ENCODE measurements at places on chromosomes 4 and X.
A peak's percentile ranks its signal among the peaks of the same experiment; 100 is the strongest.

- DNase-seq: no peak
Observed at GRCh38 chr4:165364452-165365080, 14.2 kb upstream of the CPE start.

GRCh38 chr4:169649545-169650226 is 29.3 kb downstream of the CLCN3 start:
- no peak for DNase-seq

- no peak for DNase-seq
Observed at GRCh38 chrX:132609362-132609848, 120.6 kb upstream of the MBNL3 start.

DNA sequence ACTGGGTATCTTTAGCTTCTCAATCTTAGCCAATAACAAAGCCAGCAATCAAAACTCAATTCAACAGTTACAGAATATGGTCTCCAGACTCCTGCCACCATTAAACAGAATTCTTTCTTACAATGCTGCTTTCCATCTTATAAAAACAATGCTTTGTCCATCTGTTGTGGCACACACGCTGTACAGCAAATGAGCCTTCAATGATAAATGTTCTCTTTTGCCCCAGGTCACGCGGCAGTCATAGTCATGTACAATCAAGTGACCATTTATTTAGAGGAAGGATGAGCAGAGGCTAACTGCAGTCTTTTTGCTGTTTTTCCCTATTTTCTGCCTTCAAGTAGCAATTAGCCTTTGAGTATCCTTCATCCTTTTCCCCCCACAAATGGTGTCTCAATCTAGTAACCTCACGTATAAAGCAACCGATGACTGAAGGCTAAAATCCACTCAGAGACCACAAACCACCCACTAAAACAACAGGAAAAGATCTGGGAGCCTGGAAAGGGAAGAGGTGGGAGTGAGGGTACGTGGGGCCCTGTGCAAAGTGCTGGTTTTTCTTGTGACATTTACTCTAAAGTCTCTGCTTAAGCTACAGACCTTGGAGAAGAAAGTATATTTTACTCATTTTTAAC is 24.4 kb downstream of the TRIM2 start:
- DNase-seq: no peak

DNA sequence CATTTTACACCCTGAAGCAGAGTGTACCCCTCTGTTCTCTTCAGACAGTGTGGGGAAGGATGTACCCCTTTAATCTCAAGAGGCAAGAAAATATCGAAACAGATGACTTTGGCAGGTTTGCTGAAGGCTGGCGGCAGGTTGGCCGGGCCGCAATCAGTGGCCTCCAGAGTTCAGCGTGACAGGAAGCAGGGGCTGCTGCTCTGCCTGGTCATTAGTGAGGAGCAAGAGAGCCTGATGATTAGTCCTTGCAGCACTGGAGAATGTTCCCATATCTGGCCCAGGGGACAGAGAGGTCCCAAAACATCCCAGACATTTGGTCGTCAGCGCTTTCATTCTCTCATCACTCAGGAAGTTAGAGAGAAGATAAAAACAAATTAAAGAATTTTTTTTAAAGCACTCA is 352.8 kb downstream of the SPRY1 start:
- DNase-seq: no peak

GRCh38 chr4:169362607-169363006 is 91.9 kb upstream of the SH3RF1 start:
- no peak for DNase-seq

DNA sequence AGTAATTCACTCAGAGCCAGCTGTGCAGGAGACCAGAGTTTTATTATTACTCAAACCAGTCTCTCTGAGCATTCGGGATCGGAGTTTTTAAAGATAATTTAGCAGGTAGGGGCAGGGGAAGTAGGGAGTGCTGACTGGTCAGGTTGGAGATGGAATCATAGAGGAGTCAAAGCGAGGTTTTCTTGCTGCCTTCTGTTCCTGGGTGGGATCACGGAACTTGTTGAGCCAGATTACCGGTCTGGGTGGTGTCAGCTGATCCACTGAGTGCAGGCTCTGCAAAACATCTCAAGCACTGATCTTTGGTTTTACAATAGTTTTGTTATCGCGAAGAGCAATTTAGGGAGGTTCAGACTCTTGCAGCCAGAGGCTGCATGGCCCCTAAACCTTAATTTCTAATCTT is 63.6 kb downstream of the TRIM2 start:
- DNase-seq: no peak

- no peak for DNase-seq
Observed at GRCh38 chr4:138320831-138321230, 78.7 kb upstream of the SLC7A11 start.

- DNase-seq: no peak
Observed at GRCh38 chr4:3639613-3640586, 107.7 kb upstream of the LRPAP1 start.

DNA sequence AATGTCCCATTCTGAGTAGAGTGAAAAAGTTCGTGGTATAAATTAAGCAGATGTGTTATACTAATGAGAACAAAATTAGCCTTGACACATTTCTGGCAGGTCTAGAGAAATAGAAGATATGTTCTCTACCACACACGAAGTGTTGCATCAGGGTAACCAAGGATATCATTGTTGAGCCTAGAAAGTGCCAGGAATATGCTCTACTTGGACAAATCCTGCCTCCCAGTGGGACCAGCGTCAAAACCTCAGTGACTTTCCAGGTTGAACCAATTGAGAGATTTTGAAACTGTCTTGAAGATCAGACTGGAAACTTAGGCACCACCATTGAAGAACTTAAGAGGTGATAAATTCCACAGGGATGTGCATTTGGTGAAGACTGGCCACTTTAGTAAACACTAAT is 115.9 kb downstream of the HPGD start:
- no peak for DNase-seq

GRCh38 chr4:161577579-161578301 is 586.1 kb downstream of the FSTL5 start:
- no peak for DNase-seq

DNA sequence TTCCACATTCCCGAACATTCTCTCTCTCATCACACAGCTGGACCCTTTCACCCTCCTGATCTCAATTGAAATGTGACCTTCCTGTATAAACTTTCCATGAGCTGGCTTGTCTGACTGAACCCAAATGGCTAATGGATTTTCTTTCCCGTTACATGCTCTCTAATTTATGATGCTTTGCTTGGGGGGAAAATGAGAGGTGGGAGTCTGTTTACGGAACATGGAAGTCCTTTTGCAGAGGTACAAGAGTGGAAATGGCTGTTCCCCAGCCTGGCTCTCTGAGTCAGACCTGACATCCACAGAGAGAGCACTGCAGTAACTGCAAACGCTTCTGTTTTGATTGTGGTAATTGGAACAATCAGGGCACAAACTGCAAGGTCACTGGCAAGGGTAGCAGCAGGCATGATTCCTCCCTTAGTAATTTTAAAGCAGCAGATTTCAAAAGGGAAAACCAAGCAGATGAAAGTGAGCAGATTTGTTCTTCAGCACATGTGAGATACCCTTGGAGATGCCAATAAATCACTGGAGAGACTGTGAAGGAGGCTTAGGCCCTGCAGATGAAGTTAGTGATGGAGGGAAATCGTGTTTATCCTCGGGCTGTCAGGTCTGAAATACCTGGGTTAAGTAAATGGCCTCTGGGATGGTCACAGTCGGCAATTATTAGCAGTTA is 83.9 kb downstream of the SNCA start:
- no peak for DNase-seq

- no peak for DNase-seq
Observed at GRCh38 chrX:154658187-154658586, 4.8 kb upstream of the CTAG2 start.

- DNase-seq: no peak
Observed at GRCh38 chr4:23533859-23534258, 356.0 kb downstream of the PPARGC1A start.

- DNase-seq: no peak
Observed at GRCh38 chrX:153474266-153474665, 3.9 kb upstream of the HAUS7 start.

DNA sequence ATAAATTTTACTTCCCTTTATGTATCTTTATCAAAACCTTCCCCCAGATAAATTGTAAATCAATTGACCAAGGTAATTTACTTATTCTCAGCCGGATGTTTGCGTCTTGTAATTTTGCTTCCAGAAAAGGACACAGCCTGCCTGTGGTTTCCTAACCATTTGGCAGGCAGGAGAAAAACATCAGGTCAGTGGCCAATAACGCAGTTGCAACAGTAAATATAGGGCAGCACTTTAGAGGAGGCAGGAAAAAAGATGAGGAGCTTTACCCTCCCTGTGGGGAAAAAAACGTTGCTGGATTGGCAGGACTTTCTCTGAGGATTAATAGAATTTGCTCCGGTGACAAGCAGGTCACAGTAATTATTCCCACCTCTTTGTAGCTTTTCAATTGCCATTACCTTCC is 2618.1 kb downstream of the ARAP2 start:
- DNase-seq: no peak

GRCh38 chr4:176016601-176017000 is 49.0 kb upstream of the WDR17 start:
- no peak for DNase-seq

- DNase-seq: no peak
Observed at GRCh38 chrX:96752781-96753180, 68.1 kb downstream of the DIAPH2 start.

- no peak for DNase-seq
Observed at GRCh38 chrX:37302569-37302968, 46.6 kb upstream of the PRRG1 start.

GRCh38 chrX:283115-283845 is 2.1 kb downstream of the PLCXD1 start:
- DNase-seq: peak; percentile 57

DNA sequence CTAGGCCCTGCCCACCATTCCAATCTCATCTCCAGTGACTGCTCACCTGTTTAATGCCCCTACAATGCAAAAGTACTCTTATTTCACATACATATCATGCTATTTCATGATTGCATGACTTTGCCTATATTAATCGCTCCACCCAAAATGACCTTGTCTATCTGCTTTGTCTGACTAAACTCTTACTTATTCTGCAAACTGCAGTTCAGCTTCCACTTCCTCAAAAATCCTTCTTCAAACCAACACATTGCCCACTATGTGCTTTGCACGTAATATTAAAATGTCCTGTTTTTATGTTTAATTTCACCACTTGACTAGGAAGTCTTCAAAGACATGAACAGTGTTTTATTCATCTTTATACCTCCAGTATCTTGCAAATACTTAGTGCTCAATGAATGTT is 229.6 kb downstream of the OPHN1 start:
- DNase-seq: no peak

DNA sequence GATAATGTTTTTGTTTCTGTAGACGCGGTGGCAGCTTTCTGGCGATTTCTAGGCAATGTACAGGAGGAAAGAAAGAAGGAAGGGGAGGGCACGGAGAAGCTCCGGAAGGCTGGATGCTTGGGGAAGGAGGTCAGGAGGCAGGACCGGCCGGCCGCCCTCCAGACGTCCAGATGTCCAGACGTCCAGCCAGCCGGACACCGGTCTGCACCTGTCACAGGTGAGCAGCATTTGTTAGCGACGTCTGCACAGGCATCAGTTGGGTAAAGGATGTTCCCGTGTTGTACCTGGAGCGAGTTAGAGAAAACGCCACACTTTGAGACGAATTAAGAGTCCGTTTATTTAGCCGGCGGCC is 90.0 kb upstream of the PPP2R3B start:
- no peak for DNase-seq

DNA sequence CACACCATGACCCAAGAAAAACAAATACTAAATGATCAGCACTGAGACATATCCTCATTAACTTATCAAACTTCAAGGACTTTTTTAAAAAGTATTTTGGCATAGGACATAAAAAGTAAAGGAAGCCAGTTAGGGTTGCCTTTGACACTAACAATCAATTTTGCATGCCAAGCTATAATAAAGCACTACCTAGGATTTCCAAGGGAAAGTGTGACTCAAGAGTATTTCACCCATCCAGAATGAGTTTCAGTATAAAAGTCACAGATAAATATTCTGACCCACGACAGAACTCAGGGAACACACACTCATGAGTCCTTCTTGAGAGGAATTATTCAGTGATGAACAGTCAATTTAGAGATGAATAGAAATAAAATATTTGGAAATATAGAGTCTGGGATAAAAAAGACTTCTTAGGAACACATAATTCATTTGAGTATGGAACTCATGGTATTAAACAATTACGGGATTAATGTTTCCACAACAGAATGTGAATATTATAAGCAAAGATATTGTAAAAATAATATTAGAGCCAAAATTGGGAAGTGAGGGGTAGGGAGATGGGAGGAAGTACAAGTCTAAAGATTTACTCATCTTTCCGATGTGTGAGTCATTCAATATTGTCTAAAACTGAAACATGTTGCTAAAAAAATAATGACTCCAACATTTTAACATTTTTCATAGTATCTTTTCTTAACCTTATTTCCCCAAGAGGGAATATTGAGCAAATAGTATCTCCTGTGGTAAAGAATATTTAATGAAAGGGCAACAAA is 143.5 kb upstream of the LNX1 start:
- DNase-seq: no peak
